ENCODE measurements at places on chromosomes 3 and 15. TPM values are rescaled to one million over a fixed set of nuclear protein-coding genes. Genes with fewer than 3 reads are reported as not detected.

DNA sequence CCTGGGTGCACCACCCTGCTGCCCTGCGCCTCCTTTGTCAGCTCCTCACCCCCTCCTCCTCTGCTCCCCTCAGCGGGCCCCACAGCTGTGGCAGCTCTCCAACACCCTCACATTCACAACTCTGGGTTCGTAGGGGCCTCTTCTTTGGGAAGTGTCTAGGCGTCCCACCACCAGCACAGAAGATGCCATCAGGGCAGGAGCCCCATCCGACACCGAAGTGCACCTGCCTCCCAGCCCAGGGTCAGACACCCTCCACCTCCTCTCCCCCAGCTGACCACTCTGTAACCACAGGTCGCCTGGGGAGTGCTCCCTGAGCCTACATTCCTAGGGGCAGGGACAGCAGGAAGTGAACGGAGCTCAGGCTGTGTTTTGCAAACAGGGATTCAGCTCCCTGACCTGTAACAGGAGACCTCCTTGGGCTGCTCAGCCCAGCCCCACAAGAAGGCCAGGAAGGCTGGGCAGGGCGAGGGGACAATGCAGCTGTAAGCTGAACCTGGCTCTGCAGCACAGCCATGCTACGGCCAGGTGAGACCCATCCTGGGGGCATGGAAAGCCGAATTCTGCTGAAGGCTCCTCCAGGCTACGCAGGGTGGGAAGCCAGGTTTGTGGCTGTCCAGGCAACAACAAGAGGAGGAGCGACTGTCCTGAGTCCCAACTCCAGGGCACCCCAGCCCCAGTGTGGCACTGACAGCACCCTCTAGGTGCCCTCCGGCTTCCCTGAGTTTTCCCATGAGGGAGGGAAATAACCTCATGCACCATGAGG, 269.0 kb downstream of the GOLGA6L6 start:
- no peak overlapping the region for H3K27ac ChIP-seq
- no peaks in the 10 kb centered on the region for H3K36me3 ChIP-seq
- no peaks in the 10 kb centered on the region for H3K4me1 ChIP-seq
- H3K4me3 ChIP-seq = no peak overlapping the region
- no peaks in the 10 kb centered on the region for H3K27me3 ChIP-seq

Gene UPK1B
- not detected for total RNA-seq

DNA sequence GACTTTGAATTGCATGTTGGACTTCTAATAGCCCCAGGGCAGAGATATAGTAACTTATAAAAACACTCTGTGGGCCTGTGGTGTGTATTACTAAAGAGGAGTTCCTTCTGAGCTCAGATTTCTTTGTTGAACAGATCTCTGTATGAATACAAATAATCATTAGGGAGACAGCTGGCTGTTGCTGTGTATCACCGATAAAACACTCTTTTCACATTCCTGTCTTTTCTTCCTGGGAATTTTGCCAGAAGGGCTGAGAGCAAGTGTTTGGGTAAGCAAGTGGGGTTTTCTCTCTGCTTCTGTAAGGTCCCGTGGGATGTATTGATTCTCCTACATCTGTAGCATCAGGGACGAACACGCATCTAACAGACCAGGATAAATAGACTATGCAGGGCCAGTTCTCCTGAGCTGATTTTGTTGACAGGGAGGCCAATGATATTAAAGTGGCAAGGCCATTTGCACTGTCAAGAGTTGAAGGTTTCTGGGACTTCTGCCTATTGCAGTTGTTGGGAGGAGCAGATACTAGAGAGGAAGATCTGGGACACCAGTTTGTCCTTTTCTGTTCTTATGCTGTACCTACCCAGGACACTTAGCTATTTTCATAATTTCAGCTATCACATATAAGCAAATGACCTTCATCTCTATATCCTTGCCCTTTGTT, 225.9 kb upstream of the CD96 start:
- no peaks in the 10 kb centered on the region for H3K27me3 ChIP-seq
- no peaks in the 10 kb centered on the region for H3K36me3 ChIP-seq
- no peak overlapping the region for H3K4me3 ChIP-seq
- H3K4me1 ChIP-seq = peaks cover 27% of the 10 kb centered on the region

Gene PGBD4
- 3.3 TPM for total RNA-seq

- peak overlapping the region; percentile 47 for H3K27ac ChIP-seq
- H3K4me1 ChIP-seq = peaks cover 19% of the 10 kb centered on the region
- DNase-seq = no peak
These were observed 25.6 kb upstream of the ACAP2 start for GRCh38 chr3:195468391-195468776.

DNA sequence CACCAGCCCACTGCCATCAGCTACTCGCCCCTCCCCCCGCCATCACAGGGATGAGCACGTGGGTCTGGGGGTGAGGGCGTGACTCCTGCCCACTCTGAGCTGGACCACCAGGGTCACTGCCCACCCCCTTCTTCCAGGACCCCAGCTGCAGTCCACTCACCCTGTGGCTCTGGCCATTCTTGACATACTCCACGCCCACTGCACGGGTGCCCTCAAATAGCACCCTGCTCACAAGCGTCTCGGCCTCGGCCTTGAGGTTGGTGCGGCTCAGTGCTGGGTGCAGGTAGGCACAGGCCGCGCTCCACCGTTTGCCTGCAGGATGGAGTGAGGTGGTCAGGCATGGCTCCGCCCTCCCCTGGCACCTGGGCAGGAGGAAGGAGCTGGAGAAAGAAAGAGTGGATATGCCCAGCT, 23.9 kb downstream of the CHDH start:
- H3K4me3 ChIP-seq = no peak overlapping the region
- no peak for DNase-seq
- peaks cover 8% of the 10 kb centered on the region for H3K27me3 ChIP-seq
- H3K36me3 ChIP-seq = peaks cover 3% of the 10 kb centered on the region

Gene SEC22A
- 18.6 TPM for total RNA-seq

Gene LRRC31
- not detected for total RNA-seq

DNA sequence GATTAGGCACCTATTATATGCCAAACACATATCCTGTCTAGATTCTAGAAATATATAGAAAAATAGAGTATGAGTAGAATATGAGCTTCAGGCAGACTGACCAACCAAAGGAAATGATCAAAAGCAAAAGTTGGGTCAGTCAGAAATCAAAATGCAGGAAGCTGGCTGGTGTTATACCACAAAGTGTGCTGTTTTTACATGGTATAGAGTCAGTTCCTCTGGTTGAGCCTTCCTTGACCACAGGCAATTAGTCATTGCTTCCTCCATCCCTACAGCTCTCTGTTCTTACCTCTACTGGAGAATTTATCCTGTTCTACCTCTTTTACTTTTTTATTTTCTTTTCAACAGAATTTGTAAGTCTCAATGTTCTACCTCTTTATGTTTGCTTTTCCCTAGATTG, 149.8 kb downstream of the TMCO5A start:
- H3K4me3 ChIP-seq = no peak overlapping the region
- peaks cover 51% of the 10 kb centered on the region for H3K27me3 ChIP-seq
- no peaks in the 10 kb centered on the region for H3K36me3 ChIP-seq
- no peak overlapping the region for H3K27ac ChIP-seq

Gene DNAJA4
- 27.7 TPM for total RNA-seq

Gene GABRR3
- total RNA-seq = not detected

DNA sequence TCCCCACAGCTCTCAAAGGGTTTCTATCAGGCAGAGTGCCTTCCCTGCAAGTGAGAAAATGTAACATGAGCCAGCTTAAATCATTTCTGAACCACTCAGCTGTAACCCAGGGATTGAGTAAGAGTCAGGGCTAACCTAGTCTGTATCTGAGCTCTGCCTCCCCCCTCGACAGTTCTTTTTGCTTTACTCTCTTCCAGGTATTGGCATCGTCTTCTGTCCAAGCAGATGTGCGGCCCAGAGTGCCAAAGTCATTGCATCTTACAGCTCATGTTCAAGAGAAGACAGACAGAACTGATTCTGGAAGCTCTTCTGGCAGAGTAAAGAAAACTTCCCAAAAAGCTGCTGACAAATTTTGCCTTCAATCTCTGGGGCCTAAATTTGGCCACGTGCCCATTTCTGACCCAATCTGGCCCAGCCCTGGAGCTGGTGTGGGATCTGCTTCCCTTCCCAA, 74.8 kb downstream of the ABHD5 start:
- no peak overlapping the region for H3K4me3 ChIP-seq
- DNase-seq = no peak
- H3K27me3 ChIP-seq = peaks cover 9% of the 10 kb centered on the region
- no peak overlapping the region for H3K27ac ChIP-seq
- no peaks in the 10 kb centered on the region for H3K36me3 ChIP-seq
- H3K4me1 ChIP-seq = peaks cover 12% of the 10 kb centered on the region

Gene HRG
- total RNA-seq = not detected
